SK-N-MC (cell line): ENCODE measurements at places on chromosomes 7 and 10.

DNA sequence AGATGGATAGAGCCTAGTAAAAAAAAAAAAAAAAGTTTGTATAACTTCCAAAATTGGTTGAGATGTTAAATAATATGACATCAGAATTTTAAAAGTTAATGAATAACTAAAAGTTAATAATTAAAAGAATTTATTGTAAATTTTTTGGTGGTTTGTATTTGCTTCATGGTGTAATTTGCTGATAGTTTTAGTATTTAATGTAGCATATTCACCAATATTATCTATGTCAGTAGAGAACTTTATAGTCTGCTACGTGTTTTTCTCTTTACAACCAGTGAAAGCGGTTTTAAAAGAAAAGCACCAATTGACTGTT lies 51.8 kb upstream of the STEAP4 start:
- DNase-seq, result no peak

DNA sequence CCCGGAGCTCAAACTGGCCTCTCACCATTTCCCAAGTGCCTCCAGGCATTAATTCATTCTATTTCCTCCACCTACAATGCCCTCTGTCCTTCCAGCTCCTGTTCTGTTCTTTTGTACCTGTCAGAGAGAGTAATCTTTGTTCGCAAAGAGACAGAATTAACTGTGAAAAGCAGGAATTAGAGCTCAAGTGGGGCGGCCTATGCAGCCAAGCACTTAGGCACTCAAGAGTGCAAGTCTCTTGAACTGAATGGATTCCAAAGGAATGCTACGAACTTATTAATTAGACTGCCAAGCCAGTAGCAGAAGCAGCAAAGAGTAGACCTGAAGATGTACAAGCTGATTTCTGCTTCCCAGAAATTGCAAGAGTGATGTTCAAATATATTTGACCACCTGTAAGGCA lies 338.3 kb upstream of the AUTS2 start:
- DNase-seq, result no peak

DNA sequence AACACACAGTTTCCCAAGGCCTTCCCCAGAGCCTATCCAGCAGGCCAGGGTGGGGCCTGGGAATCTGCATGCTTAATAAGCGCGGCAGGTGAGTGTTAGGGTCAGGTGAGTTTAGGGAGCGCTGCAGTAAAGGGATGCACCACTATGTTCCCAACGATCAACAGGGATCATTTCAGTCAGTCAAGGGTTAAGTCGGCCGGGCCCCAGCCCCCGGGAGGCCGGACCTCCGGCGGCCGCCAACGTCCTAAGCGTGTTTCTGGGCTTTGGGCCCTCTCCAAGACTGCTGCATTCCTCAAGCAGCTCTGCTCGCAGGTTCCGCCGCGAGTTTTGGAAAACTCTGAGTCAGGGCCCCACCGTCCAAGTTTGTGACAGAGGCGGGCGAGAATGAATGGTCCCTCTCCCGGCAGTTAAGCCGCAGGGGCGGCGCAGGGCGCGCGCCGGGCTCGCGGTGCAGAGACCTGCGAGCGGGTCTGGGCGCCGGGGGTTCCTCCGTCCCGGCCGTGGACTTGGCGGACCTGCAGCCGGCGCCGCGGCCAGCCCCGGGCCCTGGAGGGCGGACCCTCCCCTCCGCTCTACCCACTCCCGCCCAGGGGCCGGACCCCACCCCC lies 81.6 kb downstream of the ARHGAP22 start:
- DNase-seq, result no peak

- no peak for DNase-seq
Observed at GRCh38 chr10:86632951-86633350, 21.4 kb upstream of the OPN4 start.

GRCh38 chr10:71889388-71889987 lies 38.4 kb upstream of the PSAP start:
- no peak for DNase-seq

DNA sequence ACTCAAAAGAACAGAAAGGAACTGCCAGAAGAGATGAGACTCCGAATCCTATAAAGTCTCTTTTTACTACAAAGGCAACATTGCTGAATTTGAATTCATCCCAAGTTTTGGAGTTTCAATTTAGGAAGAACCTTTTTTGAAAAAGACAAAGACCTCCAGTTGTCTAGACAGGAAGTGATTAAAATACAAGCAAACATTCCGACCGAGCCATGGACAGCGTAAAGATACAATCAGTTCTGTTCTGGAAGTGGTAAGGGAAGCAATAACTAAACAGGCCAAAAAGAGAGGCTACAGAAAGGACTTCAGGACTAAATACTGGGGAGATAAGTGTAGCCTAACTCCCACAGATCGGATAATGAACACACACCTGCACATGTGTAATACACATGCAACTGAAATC lies 101.0 kb downstream of the SMURF1 start:
- DNase-seq, result no peak

DNA sequence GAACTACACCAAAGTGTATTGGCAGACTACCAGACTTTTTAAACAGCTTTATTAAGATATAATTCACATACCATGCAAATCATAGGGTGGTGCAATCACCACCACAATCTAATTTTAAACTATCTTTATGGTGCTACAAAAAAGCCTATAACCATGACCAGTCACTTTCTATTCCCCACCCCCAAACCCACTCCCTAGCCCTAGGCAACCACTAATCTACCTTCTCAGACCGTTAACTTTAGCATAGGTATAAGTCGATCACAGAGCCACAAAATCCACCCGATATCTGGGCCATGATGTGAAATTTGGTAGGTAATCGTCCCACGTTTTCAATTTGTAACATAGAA lies 536 bp upstream of the POM121 start:
- DNase-seq, result peak; percentile 10

DNA sequence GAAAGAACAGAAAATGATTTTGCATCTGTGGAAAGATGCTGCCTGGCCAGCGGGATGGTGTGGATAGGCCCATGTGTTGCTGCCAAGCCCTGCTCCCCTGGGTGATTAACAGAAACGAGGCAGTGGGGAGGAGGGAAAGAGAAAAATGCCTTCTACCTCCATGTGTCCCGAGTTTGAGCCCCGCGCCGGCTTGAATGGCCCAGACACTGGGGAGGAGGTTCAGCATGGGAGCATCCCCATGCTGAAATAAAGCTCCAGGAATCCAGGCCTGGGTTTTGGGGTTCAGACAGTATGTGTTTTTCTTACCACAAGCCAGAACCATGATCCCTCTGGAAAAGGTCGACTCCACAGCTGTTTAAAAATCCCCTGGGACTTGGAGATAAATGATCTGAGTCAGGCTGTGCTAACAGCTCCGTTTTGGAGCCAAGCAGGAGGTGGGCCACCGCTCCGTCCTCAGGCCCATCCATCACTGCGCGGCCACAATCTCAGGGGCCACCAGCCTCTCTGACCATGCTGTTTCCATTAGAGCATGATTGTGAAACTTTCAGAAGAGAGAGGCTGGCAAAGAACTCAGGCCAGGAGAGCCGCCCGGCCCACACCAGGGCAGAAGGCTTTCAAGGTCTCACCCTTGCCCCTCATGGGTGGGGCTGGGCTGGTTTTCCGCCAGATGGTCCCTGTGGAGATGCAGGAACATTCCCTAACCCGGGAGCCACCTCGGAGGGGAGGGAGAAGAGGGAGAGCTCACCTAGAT lies 299.7 kb downstream of the ZEB1 start:
- no peak for DNase-seq

- DNase-seq, result no peak
Observed at GRCh38 chr10:133357285-133358161, at the start of gene FUOM. TSS of gene FUOM (minus strand) at chr10:133358019. CDS start at chr10:133358007, 12 bp downstream.

DNA sequence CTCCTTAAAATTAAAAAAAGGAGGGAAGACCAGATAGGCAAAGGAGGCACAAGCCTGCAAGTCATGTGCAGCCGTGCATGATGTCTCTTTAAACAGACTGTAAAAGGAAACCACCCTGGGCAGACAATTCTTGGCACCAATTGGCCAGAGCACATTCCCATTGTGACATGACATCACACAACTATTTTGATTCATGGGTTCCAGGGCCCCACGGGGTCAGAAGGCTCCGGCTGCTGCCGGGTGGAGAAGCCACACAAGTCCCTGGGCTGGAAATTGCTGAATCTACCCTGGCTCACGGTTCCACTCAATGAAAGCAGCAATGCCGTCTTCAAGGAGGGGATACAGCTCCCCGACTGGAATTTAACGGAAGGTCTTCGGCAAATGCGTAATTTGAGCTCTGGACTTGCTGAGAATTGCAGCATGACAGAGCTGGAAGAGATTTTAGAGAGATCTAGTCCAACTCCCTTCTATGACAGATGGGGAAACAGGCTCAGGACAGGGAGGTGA lies 140.5 kb downstream of the PRKAG2 start:
- no peak for DNase-seq

DNA sequence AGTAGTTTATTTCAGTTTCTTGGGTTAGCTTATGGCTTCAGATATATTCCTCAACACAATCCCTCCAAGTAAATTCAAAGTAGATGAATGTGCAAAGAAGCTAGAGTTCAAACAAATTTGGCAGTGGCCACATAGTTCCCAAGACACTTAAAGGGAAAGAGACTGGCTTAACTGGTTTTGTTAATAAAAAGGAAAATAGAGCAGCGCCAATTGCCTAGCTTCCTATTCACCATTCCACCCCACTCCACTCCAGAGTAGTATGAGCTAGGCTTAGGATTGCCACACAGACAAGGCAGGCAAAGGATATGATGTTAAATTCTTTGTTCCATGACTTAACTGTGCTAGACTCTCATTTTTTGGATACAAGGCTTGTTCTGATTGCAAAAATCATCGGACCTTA lies 2.0 kb downstream of the XRCC2 start:
- no peak for DNase-seq

DNA sequence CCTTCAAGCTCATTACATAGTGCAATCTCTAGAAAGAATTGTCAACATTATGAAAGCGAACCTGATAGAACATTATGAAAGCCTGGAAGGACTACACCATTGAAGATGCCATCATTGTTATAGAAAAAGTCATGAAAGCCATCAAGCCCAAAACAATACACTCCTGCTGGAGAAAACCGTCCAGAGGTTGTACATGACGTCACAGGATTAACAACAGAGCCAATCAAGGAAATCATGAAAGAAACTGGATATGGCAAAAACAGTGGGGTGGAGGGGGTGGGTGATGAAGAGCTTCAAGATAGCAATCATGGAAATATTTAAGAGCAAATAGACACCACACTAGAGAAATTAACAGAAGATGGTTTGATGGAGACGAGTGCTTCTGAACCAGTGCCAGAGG lies 45.7 kb downstream of the TOMM7 start:
- DNase-seq, result no peak

- no peak for DNase-seq
Observed at GRCh38 chr7:128832880-128833147, 2.6 kb downstream of the FLNC start.

DNA sequence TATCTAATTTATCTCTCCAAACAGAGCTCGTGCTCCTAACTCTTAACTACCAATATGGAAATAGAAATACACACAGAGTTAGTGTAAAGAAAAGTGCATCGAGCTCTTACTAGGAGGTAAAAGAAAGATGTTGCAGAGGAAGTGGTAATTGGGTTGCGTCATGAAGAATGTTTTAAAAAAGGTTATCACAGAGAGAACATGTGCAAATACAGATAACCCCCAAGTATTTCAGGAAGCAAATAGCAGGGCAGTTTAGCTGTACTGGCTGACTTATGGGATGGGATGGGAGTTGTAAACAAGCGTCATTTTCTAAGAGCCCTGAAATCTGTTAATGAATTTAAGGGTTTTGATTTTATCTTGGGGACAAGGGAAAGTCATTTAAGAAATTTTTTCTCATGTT lies 153.9 kb downstream of the AGMO start:
- DNase-seq, result no peak

GRCh38 chr7:34838329-34838728 lies 180.3 kb downstream of the NPSR1 start:
- no peak for DNase-seq

GRCh38 chr7:141165521-141165920 lies 91.7 kb downstream of the TMEM178B start:
- DNase-seq, result no peak

DNA sequence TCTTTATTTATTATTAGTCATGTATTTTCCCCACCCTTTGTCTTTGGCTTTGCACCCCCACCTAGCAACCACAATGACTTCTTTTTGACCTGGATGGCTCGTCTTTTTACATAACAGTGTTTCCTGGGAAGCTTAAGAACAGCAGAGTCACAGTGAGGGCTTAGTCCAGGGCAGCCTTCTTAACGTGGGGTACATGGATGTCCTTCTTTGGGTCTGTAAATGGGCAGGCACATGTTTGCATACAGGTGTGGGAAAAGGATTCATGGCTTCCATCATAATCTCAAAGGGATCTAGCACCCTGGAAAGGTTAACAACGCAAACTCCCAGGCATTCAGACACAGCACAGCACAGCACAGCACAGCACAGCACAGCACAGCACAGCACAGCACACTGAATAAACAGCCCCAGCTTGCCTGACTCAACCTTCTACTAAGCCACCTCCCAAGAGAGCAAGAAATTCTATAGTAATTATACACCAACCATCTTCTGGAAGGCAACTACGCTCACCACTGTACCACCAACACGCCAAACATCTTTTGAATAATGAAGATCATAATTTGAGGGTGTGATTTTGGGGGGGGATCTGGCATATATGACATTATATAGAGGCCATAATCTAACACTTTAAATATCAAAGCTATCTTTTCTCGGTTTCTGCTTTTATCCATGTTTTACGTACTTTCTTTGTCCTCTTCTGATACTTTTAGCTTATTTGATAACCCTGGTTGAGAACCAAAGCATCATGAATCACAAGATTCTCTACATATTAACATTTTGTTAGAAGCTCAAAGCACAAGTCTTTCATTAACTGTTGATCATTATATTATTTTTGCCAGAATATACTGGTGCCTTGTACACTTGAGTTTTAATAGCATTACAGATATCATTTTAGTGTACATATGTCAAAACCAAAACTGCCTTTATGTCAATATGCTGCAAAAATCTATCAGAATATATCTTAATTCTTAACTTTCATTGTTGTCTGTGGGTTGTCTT lies 177.2 kb upstream of the KLF14 start:
- no peak for DNase-seq

- DNase-seq, result no peak
Observed at GRCh38 chr10:26479766-26480492, 41.8 kb downstream of the APBB1IP start.

DNA sequence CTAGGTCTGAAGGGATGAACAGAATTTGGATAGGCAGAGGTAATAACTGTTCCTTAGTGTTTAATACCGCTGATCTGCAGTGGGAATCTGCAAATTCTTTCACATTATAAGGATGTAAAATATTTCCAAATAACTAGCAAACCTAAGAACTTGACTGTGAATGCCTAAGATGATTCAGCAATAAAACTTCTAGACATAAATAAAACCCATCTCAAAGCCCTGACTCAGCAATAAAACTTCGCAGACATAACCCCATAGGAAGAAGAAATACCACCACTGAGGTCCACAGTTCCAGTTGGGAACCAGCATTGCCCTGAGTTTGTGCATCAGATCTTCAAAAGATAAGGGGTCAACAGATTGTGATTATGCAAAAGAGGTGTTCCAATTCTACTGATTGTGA lies 354.2 kb downstream of the GFRA1 start:
- DNase-seq, result no peak

- DNase-seq, result no peak
Observed at GRCh38 chr10:22334414-22335172, 10.7 kb upstream of the SPAG6 start.

- no peak for DNase-seq
Observed at GRCh38 chr7:42834676-42835075, 77.2 kb downstream of the C7orf25 start.

- DNase-seq, result no peak
Observed at GRCh38 chr7:30826181-30826580, 55.0 kb downstream of the MINDY4 start.

- no peak for DNase-seq
Observed at GRCh38 chr10:127942811-127943210, 35.9 kb downstream of the PTPRE start.

GRCh38 chr7:77391230-77391629 lies 24.9 kb downstream of the GSAP start:
- no peak for DNase-seq

GRCh38 chr10:117541909-117542705 lies 439 bp upstream of the EMX2 start:
- peak; percentile 39 for DNase-seq
